CD4-positive, alpha-beta T cell treated with Interleukin-21 for 1 hour (primary cell): ENCODE measurements at places on chromosomes 4 and X.

- no peak for DNase-seq
Measured at GRCh38 chr4:13329340-13329850, 154.7 kb downstream of the RAB28 start.

DNA sequence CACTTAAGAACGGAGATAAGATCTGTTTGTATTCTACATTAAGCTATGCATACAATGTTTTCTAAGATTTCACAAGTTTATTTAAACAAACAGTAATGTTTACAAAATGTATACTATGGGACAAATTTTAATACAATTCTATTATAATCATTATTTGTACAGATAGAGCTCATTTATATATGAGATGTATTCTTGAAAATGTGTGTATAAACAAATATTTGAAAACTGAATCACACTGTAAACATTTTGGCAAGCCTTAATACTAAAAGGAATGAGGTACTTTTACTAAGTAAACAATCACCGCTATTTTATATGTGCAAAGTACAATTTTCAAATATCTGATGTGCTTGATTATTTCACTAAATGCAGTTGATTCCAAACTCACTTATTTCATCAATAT lies 119.2 kb upstream of the MAB21L2 start:
- DNase-seq, result no peak

- DNase-seq, result no peak
Measured at GRCh38 chr4:29540439-29541102, 1179.6 kb upstream of the PCDH7 start.

GRCh38 chrX:285076-285677 lies 4.0 kb downstream of the PLCXD1 start:
- DNase-seq, result no peak

- no peak for DNase-seq
Measured at GRCh38 chr4:2059726-2060602, 837 bp downstream of the NAT8L start.

DNA sequence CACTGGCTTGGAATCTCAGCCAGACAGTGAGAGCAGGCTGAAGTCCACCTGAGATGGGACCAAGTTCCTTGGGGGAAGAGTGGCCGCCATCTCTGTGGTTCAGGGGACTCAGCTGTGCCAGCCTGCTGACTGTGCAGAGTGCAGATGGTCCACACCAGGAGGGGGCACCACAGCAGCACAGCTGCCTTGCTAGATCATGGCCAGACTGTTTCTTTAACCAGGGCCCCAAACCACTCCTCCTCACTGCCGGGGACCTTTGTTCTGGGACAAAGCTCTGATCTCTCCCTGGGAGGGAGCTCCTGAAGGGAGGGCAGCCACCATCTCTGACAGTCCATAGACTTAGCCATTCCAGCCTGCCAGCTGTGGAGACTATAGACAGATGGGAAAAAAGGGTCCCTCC lies 2189.6 kb downstream of the PCDH7 start:
- DNase-seq, result no peak

GRCh38 chr4:143736861-143737260 lies 36.4 kb upstream of the FREM3 start:
- no peak for DNase-seq

DNA sequence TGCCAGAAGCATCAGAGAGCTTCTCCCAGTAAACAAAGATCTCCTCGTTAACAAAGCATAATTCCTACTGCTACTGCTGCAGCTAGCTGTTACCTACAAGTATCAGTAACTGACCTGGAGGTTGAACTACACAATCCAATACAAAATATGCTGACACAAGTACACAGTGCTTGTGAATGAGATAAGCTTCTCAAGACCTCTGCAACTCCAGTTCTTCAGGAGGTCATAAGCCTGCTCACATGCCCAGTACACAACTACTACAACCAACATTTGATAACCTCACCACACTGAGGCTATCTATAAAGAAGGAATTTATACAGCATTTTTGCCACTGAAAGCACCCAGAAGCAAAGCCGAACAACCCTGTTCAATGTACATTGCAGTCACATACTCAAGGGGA lies 66.7 kb upstream of the SMARCAD1 start:
- no peak for DNase-seq

DNA sequence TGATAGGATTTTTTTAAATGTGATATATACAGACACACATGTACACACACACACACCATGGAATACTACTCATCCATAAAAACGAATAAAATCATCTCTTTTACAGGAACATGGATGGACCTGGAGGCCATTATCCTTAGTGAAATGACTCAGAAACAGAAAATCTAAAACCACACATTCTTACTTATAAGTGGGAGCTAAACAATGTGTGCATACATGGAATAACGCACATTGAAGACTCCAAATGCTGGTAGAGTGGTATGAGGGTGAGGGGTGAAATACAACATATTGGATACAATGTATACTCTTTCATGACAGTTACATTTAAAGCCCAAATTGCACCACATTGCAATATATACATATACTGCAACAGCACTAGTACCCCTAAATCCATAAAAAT lies 120.2 kb upstream of the ADGRL3 start:
- no peak for DNase-seq

DNA sequence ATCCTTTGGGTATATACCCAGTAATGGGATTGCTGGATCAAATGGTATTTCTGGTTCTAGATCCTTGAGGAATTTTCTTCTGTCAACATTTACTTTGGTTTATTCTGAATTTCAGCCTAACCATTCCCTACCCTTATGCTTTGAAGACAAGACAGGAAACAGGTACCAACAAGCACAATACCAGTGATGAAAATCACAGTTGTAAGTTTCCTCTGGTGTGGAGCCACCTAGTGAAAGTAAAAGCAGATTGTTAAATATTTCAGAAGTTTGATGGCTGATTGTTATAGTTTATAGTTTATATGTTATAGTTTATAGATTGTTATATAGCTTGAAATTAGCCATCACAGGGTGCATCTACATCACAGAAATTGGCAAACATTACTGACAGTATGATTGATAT lies 104.5 kb upstream of the AGA start:
- no peak for DNase-seq

GRCh38 chr4:48943387-48943786 lies 36.8 kb upstream of the OCIAD2 start:
- DNase-seq, result no peak

DNA sequence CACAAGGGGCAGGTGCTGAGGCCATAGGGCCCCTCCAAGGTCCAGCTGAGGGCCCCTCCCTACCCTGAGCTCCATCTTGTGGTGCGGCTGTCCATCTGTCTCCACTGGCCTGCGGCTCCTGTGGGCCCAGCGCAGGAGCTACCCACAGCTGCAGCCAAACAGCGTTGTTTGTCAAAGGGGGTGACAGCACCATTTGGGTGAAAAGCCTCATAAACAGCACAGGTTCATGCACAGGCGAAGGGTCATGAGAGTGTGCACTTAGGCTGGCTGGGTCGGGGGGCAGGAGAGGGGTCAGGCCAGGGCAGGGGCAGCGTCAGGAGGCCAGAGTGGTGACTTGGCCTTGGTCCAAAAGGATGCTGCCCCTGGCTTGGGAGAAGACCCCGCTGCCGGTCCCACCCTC lies 32.3 kb downstream of the BLOC1S4 start:
- no peak for DNase-seq

- DNase-seq, result no peak
Measured at GRCh38 chr4:36224972-36225903, 19.1 kb downstream of the ARAP2 start.

DNA sequence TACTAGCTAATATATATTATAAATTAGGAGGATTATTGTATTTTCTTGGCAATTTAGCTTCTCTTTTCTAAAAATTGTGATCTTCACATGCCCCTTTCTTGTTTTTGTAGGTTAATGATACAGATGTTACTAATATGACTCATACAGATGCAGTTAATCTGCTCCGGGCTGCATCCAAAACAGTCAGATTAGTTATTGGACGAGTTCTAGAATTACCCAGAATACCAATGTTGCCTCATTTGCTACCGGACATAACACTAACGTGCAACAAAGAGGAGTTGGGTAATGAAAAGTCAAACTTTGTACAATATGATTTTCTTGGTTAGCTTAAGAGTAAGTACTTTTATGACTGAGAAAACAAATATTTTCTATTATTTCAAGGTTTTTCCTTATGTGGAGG lies 74.1 kb downstream of the SLC10A6 start:
- DNase-seq, result no peak

DNA sequence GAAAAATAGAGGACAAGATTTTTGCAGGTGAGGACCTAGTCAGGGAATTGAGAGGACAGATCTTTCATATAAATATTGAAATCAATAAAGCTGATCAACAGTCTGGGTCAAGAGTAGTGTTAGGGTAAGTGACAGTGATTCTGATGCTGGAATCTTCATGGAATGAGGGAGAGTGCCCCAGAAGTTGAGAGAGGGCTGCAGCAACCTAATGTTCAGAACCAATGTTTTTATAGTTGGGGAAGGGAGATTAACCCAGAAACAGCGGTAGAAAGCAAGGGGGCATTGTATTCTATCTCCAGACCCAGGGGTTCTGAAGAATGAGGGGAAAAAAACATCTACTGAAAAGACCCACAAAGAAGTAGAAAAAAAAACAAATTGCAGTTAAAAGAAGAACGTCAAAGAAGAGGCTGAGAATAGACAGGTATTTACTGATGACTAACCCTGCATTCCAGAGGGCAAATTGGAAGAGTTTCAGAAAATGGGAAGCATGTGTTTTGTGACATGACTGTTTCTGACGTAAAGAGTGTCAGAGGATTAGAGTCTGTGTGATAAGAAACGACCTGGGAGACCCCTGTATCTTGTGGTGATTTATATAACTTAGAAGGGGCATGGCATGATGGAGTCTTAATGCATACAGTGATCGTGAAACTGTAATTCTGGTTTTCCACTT lies 819.6 kb upstream of the EPHA5 start:
- DNase-seq, result no peak
